Stimulated activated CD4-positive, alpha-beta T cell treated with anti-CD3 and anti-CD28 coated beads, Interleukin-12 subunit alpha, Interleukin-12 subunit beta, amount 100 ng/mL, for 48 hours (primary cell): ENCODE measurements at places on chromosomes 7 and 10.

DNA sequence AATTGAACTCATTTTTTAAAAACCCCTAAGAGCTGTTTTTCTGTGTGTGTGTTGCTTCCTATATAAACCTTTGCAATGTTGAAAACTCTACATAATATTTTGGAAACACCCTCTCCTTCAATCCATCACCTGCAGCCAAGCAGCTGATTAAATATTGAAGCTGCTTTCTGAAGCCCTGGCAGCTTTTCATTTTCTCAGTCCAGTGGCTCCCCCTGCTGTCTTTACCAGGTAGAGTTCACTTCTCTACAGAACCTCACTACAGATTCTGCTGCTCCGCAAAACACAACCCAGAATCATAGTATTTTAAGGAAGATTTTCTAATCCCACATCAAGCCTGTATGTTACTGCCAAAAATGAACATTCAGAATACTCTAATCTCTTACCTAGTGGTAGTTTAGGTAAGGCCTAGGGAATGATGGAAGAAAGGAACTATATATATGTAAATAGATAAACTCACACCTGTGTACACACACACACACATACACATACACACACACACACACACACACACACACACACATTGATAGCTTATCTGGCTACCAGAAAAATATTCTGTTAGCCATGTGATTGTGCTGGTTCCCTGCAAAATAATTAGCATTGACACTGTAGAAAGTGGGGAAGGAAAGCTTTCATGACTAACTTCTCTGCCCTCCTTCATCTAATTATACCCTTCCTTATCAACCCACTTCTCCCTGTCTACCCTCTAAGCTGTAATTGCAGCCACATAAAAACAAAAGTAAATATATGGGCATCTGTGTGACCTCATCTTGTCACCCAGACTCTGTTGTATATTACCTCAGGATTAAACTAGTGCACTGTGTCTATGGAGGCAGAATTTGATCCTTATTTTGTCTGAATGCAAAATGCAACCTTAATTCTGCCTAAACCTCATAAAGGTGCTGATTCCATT, 229.5 kb upstream of the FZD1 start:
- DNase-seq, result peak; percentile 2

DNA sequence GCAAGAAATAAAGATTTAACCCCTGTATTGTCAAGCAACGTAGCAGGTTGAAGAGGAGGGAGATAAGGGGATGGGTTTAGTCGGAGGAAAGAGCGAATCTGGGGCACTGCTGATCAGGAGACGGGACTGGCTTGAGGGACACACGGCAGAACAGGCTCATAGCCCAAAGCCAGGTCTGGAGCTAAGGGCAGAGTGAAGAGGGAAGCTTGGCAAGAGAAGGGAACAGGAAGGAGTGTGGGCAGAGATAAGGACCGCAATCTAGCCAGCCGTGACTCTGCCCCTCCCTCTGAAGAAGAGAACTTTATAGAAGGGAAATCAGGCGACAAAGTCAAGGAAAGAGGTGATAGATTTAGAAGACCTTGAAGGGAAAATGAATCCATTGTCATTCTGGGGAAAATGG, 67.6 kb downstream of the CAV1 start:
- DNase-seq, result no peak

GRCh38 chr10:68208424-68209042, 23.4 kb downstream of the ATOH7 start:
- DNase-seq, result no peak

- DNase-seq, result no peak
These were observed 54.3 kb upstream of the NRP1 start for GRCh38 chr10:33388785-33389184.

- no peak for DNase-seq
These were observed 50.3 kb downstream of the JAZF1 start for GRCh38 chr7:28130277-28130676.

- DNase-seq, result no peak
These were observed 101.3 kb upstream of the CTBP2 start for GRCh38 chr10:125261491-125262186.

DNA sequence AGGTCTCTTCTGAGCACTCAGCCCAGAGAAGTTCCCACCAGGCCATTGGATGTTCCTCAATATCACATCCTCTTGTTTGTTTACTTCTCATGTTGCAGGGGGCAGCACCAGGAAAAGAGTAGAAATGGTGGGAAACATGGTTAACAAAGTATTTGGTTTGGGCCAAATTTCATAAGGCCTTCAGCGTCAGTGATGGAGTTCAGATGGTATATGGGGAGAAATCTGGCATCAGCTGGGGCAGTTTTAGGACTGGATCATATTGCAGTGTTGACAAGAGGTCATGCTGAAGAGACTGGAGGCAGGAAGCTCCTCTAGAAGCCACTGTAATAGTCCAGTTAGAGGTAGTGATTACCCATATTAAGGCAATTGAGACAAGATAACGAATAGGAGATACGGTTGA, 200.0 kb downstream of the WDR11 start:
- DNase-seq, result no peak

GRCh38 chr7:102080019-102080433, 206.6 kb upstream of the SH2B2 start:
- no peak for DNase-seq

DNA sequence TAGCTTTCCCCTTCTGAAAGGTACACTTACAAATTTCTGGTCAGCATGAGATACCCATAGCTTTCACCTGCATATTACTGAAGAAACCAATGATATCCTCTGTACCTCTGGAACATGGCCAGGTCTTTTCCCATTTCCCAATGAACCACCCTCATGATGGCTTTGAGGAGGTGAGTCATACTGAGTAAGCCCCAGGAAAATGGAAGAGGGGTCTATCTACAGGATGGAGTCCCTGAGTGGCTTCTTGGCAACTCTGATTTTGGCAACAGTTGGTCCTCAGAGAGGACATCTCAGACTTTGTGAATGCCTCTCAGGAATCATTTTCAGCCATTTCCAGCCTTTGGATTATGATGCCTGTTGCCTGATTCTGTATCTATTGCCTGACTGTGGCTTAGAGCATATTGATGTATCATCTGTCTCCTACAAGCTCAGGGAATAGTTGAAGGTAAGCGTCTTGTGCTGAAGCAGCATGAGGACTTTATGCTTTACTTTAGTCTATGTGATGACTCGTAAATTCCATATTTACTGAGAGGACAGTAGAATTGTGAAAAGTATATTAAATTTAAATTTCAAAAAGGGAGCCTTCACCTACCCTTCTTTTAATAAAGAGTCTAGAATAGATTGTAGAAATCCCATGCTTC, 84.7 kb upstream of the DKK1 start:
- DNase-seq, result no peak

- no peak for DNase-seq
These were observed 196.6 kb upstream of the PLPP4 start for GRCh38 chr10:120260456-120260855.

DNA sequence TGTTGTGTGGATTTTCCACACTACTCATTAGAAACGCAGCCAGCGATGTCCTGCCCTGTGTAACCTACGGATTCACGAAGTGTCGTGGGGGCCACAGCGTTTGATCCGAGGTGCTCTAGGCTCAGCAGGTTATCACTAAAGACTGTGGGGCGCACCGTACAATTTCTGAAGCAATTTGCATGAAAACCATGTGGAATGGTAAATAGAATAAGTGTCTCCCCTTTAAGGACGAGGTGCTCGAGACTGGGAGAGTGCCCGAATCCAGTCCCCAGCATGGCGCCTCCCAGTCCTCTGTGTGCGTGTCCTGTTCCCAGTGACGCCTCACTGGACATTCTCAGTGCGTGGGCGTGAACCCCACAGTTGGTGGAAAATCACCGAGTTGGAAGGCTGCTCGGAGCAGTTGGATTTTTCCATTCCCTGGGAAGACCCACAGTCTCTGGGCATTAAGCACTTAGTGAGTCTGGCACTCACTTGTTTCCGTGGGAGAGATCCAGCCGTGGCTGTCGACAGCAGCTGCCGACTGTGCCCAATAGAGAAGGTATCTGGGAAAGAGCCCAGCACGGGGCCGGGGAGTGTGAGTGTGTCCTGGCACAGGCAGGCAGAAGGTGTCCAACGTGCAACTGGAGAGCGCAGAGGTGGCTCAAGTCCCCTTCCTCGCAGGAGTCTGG, 37.0 kb downstream of the PFKP start:
- DNase-seq, result no peak

GRCh38 chr10:74923556-74923955, 97.2 kb downstream of the KAT6B start:
- DNase-seq, result no peak

- no peak for DNase-seq
These were observed 29.9 kb downstream of the SORBS1 start for GRCh38 chr10:95531058-95531809.

DNA sequence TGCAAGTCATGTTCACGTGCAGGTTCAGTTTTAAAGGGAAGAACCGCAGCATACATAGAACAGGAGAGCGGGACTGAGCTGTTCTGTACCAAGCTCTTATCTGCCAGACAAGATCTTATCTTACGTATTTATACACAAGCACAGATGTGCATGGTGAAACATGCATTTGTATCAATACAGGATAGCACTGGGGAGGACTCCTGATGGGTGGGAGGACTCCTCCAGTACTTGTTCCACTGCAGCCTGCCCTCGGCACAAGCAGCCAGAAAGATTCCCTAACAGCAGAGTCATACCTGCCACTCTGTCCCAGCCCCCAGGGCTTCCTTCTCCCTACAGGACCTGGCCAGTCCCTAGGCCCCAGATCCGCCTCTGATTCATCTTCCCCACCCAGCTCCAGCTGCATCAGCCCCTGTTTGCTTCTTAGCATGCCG, 13.2 kb upstream of the PRKCQ start:
- DNase-seq, result no peak

DNA sequence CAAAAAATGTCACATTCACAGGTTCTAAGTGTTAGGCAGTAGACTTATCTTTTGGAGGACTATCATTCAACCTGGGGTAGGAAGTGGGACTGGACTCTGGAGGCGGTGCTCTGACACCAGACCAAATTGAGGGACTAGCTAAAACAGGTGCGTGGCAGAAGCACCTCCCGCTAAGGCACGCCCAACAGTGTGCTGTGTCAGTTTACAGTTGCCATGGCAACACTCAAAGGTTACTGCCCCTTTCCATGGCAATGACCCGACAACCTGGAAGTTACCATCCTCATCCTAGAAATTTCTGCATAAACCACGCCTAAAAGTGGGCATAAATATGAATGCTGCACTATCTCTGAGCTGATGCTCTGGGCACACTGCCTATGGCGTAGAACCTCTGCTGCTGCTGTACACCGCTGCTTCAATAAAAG, 14.0 kb upstream of the BLNK start:
- no peak for DNase-seq
